Stimulated activated CD8-positive, alpha-beta memory T cell treated with anti-CD3 and anti-CD28 coated beads, Interleukin-2, amount 100 ng/mL, for 1 hour (primary cell): ENCODE measurements at places on chromosomes 2 and 18.

GRCh38 chr2:48017136-48017535, 110.8 kb upstream of the FBXO11 start:
- DNase-seq, result no peak

- DNase-seq, result no peak
Measured at GRCh38 chr2:44680983-44681531, 260.4 kb upstream of the SIX3 start.

GRCh38 chr2:152552888-152553287, 164.4 kb downstream of the PRPF40A start:
- DNase-seq, result no peak

GRCh38 chr18:32906506-32907310, 133.9 kb upstream of the KLHL14 start:
- no peak for DNase-seq

DNA sequence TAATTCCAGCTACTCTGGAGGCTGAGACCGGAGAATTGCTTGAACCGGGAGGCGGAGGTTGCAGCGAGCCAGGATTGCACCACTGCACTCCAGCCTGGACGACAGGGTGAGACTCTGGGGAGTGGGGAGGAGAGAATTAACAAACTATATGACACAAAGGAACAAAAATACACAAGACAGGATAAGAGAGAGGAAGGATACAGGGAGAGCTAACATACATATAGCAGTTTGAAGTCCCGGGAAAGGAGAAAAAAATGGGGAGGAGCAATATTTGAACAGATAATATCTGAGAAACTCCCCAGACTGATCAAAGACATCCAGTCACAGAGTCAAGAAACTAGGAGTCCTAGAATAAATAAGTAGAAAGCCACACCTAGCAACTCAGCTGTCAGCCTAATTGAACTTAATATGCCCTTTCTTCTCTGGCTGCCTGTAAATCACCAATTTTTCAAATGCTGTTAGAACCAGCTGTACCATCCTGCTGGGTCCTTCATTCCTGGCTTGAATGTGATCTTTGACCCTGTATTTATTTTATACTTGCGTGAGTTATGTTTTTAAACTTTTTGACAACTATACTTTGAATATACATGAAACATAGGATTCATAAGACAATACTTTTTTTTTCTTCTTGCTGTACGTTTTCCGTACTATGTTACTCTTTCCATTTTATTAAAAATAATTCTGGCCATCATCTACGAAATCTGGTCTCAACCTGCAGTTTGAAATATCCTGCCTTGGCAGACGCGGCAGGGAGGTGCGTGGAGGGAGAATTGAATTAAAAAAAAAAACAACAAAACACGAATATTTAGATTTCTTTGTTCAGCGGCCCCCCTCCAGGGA, 876 bp upstream of the CYP27A1 start:
- no peak for DNase-seq

DNA sequence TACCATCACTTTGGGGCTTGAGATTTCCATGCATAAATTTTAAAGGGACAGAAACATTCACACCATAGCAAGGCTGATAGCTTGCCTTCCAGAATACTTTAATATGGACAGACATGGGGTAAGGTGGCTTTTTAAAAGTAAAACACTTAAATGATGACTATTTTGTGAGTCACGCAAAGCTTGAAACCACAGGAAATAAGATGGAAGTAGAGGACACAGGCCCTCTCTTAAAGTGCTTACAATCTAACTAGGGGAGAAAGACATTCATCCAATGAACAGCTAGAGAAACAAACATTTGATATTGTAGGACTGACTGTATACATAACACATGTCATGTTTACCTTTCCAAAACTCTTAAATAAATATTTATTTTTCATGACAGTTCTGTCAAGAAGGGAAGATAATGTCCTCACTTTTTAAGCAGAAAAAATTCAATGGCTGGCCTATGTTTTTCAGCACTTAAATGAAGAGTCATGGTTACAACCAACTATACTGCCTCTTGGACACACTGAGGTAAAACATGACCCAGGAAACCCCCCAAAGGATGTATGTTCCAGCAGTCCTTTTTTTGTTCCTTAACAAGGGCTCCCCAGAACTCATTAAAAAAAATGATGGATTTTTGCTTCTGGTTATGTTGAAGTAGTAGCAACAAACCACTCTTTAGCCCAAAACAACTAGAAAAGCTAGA, 120.0 kb upstream of the RBMS1 start:
- DNase-seq, result no peak

GRCh38 chr18:60003610-60004185, 103.9 kb downstream of the PMAIP1 start:
- no peak for DNase-seq

- DNase-seq, result no peak
Measured at GRCh38 chr2:166651080-166651675, 157.1 kb upstream of the SCN7A start.

DNA sequence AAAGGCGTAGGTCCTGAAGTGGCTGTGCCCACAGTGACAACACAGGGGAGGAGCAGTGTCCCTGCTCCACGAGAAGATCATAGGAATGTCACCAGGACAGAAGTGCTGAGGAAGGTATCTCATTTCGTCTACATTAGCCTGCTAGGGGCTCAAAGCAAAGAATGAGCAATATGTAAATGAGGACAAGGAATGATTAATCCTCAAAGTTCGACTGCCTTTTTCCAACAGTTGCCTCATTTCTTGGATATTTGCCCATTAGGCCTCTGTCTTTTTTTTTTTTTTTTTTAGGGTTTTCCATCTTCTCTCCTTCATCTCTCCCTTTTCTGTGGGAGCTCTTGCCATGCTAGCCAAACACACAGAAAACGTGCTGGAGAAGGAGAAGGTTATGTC, 105.2 kb upstream of the ARHGAP28 start:
- DNase-seq, result no peak

DNA sequence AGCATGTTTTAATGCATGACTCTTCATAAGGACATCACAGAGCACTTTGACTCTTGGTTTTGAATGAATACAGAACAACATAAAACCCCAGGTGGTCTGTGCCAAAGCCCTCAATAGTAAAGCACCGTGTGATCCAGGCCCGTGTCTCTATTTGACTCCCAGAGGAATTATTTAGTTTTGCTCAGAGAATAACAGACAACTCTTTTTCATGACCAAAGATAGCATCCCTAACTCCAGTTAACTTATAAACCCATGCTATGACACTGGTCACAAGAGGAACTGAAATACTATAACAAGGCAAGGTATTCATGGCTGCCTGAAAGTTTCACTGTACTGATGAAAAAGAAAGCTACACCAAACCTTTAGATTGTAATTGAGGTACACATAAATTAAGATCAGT, 128.4 kb downstream of the IKZF2 start:
- no peak for DNase-seq

DNA sequence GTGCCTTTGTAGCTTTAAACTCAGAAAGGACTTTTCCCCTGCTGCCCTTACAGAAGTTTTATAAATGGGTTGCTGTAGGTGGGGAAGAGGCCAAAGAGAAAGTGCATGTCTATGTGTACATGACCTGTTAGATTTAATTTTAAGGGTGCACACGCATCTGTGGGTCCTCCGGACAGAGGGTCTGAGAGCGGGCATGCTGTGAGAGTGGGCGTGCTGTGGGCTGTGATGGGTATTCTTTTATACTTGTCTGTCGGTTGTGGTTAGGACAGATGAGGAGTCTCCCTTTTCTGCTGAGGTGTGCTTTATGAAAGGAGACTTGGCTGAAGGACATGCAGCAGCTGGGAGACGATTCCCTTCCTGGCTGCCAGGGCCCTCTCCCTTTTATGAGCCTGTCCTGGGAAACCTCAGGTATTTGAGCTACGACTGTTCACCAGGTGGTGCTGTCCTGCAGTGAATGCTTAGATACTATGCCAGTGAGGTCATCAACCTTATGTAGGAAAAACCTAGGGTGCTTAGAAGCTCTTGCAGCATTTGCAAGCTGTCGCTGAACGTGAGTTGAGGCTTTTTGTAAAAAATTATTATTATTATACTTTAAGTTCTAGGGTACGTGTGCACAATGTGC, 67.5 kb downstream of the TANC1 start:
- DNase-seq, result no peak

GRCh38 chr2:156464106-156464505, 27.9 kb downstream of the GPD2 start:
- no peak for DNase-seq

GRCh38 chr2:1518331-1518803, 105.1 kb downstream of the TPO start:
- no peak for DNase-seq

DNA sequence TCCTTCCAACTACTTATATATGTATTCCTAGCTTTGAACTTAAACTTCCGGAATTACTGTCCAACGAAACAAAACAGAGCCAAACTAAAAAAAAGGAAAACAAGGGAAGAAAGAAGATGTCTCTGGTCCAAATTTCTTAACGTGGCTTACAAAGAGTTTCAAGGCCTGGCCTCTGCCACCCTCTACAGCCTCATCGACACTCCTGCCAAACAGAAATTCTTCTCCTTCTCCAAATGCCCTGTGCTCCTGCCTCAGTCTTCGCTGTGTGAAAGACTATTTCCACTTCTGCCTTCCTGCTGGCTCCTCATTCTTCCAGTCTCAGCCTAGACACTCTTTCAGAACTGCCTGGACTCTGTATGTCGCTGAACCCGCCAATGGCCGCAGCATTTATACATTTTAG, 249.2 kb downstream of the TXNL1 start:
- no peak for DNase-seq

GRCh38 chr2:220887876-220888275, 684.2 kb downstream of the EPHA4 start:
- no peak for DNase-seq

GRCh38 chr2:18049325-18049724, 170.9 kb downstream of the KCNS3 start:
- DNase-seq, result no peak

- DNase-seq, result no peak
Measured at GRCh38 chr2:235330775-235331451, 162.9 kb upstream of the AGAP1 start.

- DNase-seq, result no peak
Measured at GRCh38 chr2:59277671-59278070, 1036.5 kb upstream of the FANCL start.

DNA sequence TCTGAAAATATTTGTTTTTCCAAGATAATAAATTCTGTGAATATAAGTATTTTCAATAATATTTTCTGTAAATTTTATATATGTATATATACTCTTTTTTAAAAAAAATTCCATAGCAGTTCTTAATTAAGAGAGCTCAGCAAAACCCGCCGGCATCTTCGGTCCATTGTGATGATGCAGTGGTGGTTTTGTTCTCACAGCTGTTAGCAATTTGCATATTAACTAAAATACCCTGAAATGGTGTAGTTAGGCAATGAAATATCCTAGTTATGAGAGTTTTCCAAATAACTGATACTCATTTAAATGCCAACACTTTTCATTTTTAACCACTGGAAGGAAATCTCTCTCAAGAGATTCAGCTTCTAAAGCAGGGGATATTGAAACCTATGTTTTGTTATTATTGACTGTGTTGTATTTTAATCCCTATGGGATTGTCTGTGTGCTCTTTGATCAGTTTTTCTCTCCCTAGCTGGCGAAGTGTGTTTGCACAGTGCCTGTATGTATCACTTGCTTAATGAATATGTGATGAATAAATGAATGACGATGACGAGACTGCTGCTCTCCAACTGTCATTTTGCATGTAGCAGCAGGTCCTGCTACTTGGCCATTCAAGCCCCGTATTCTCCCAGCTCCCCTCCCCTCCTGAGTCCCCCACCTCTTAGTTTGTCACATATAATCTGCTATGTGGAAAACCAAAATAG, 42.4 kb downstream of the PSMG2 start:
- no peak for DNase-seq

DNA sequence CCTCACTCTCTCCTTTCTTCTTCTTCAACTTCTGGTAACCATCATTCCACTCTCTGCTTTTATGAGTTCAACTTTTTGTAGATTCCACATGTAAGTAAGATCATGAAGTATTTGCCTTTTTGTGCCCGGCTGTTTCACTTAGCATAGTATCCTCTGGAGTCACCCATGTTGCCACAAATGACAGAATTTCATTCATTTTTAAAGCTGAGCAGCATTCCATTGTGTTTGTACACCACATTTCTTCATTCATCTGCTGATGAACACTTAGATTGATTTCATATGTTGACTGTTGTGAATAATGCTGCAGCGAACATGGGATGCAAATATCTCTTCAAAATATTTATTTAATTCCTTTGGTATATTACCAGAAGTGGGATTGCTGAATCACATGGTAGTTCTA, 133.6 kb upstream of the ERBB4 start:
- no peak for DNase-seq

DNA sequence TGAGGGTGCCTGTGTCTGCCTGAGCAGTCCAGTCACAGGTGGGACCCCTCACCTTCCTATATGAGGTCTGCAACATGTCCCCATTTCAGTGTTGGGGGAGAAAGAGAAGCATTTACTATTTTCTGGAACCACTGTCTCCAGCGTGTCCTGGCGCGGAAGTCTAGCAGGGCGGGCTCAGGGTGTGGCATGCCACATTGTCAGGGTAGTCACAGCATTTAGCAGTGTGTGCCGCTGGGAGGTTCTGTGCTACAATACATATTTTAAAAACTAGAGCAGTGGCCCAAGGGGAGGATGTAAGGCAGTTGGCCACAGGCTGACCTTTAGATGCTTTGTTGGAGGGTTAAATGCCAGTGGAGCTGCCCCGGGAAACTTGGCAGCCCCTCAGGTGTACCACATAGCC, 12.5 kb downstream of the UBE2F start:
- no peak for DNase-seq

DNA sequence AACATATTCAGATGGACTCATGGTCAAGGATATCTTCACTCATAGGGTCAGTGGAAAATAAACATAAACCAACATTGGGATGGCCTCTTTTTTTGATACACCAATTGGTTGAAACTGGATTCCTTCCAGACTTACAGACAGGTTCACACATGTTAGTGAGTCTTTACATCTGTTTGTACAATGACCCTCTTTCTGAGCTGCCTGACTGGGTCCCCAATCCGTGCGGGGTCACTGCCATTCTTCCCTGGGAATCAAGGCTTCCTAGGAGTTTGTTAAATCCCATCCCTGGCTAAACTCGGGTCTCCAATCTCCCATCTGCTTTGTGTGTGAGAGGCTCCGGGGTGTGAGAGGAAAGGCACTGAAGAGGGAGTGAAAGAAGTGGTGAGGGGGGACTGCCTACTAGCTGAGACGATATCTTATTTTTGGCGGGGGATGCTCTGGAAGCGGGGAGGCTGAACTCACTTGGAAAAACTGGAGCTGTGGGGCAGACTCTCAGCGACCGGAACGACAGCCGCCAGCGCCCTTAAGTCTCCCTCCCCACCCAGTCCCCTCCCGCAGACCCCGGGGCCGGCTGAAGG, 487 bp downstream of the STARD6 start:
- no peak for DNase-seq
